Fibroblast of gingiva (primary cell): ENCODE measurements at places on chromosomes 4 and X.

GRCh38 chr4:120801137-120801758, 121.3 kb downstream of the PRDM5 start:
- peak; percentile 12 for DNase-seq

DNA sequence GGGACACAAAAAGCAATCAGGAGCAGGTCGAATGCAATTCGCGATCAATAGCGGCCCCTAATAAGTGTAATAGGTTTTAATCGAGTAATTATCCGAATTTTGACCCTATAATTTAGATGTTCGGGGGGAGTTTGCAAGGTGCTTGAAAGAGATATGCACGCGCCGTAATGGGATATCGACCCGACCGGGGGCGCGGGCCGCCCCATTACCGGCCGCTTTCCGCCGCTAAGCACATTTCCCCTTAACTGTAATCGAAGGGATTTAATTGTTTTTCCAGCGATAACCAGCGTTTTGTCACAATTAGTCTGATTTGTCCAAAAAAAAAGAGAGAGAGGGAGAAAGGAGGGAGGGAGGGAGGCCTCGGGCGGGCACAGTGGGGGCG, 997 bp downstream of the NKX1-1 start:
- DNase-seq: no peak

DNA sequence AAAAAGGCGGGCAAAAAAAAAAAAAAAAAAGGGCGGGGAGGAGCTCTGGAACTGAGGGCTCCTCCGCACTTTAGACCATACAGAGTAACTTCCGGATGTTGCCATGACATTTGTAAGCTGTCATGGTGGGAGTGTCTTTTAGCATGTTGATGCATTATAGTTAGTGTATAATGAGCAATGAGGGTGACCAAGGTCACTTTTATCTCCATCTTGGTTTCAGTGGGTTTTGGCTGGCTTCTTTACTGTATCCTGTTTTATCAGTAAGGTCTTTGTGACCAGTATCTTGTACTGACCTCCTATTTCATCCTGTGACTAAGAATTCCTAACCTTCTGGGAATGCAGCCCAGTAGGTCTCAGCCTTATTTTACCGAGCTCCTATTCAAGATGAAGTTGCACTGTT, 193.4 kb downstream of the UGT8 start:
- no peak for DNase-seq

- DNase-seq: no peak
Observed at GRCh38 chr4:1251773-1252066, 2.8 kb upstream of the CTBP1 start.

DNA sequence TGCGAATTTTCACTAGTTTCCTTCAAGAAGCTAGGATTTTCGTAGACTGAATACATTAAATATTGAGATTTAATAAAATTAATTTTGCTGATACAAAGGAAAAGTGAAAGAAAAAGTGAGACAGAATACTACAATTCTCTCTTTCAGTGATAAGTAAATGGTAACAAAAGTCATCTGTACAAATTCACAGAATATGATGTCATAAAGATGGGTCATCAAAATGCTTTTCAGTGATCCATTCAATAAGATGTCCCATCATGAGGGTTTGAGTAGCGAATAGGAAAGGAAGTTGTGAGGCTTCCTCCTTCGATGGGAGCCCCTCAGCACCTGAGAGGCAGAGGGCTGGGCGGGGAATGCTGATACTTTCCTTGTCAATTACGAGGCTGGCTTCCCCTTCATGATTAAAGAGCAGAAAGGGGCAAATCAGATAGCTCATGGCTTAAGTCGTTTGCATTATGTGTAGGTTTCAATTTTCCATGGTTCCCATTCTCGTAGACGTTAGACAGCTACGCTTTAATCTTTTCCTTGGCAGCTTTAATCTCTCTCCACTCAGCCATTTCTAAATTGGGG, 108.8 kb upstream of the SORBS2 start:
- no peak for DNase-seq

- no peak for DNase-seq
Observed at GRCh38 chr4:24091639-24092233, 201.9 kb upstream of the PPARGC1A start.

- DNase-seq: no peak
Observed at GRCh38 chr4:173365359-173365996, 5.3 kb upstream of the SAP30 start.

DNA sequence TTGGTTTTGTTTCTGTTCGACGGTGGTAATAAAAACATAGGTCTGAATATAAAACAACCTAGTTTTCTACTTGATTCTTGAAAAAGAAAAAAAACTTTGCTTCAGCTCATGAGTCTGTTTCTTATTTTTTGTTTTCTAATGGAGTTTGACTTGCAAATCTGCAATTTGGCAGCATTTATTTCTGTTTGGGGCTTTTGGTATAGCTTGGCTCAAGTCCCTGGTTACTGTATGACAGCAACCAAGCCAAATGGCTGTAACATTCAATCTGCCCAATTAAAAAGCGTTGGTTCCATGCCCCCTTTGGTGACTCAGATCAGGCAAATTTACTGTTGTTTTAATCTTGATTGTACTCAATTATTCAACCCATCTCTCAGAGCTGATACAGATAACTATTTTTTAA, 263.4 kb downstream of the GRIA3 start:
- DNase-seq: no peak

GRCh38 chr4:1351854-1352566, 5.0 kb downstream of the UVSSA start:
- DNase-seq: peak; percentile 61

DNA sequence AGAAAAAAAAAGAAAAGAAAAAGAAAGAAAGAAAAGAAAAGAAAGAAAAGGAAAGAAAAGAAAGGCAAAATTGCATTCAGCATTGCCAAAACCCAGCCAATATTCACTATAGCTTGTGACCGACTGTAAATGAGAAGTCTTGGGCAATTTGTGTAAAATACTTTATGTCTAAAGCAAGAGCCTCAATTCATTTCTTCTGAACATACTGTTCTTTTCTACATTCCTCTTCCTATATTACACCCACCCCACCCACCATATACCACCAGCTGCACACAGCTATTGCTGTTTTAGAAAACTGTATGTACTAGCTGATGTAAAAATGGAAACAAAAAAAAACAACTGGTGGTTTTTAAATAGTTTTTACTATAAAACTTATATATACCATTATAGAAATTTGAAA, 156.9 kb upstream of the TTC29 start:
- no peak for DNase-seq

DNA sequence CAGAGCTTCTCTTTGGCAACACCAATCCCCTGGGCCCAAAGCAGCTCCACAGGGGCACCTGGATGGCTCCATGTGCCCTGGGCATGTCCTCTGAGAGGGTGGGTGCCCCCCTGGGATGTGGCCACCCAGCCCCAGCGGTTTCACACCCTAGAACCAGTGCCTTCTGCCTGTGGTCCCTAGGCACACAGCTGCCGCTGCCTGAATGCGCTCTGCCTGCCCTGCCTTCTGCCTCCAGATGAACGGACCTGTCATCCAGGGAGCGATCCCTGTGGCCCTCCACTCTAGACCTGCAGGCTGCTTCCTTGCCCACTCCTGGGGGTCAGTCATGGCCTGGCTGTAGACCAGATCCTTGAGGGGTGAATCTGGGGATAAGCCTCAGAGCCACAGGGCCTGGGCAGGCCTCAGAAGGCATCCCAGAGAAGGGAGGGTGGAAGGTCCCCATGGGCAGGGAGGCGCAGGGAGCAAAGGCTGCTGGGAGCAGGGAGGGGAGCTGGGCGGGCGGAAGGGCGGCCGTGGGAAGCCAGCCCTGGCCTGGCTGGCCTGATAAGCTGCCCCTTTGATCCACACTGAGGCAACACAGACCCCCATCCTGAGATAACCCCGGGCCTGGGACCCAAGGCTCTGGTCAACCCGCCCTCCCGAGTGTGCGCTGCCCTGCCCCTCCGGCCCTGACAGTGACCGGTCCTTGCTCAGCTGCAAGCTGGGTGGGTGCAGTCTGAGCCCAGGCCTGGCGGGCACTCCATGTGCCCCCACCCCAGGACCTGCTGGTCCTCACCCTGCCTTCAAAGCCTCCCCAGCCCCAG, 8.1 kb upstream of the FGFR3 start:
- DNase-seq: no peak

- DNase-seq: no peak
Observed at GRCh38 chr4:110096405-110096804, 102.0 kb downstream of the ELOVL6 start.

DNA sequence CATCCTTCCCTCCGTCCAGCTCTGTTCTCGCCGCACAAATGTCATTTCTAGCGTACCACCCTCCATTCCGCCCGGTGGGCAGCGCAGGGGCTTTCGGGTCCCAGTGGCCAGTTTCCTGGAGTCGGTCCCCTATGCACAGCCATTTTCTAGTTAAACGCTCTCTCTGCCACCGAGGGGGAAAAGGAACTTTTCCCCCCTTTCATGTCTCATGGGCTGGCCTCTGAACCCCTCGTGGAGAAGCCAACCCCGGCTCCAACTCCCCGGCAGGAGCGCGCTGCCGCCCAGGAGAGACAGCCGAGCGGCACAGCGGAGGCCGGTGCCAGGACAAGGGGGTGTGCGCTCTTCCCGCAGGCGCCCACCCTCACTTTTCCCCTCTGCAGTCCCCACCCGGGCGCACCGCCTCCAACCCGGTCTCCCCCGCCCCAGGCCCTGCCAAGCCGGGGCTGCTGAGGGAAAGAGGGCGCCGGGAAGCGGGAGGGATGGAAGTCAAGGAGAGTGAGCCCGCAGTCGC, 662 bp downstream of the APBB2 start:
- no peak for DNase-seq
